Activated T-helper 1 cell treated with anti-CD3 and anti-CD28 coated beads, Interleukin-12 subunit alpha, Interleukin-12 subunit beta, Interleukin-2, Interleukin-4 antibody, amounts not matched to agents 30 ng/mL and 10 ng/mL and 1 ng/mL, durations not matched to agents 14 hours and 24 hours and 36 hours (primary cell): ENCODE measurements at places on chromosomes 1 and 21.

DNA sequence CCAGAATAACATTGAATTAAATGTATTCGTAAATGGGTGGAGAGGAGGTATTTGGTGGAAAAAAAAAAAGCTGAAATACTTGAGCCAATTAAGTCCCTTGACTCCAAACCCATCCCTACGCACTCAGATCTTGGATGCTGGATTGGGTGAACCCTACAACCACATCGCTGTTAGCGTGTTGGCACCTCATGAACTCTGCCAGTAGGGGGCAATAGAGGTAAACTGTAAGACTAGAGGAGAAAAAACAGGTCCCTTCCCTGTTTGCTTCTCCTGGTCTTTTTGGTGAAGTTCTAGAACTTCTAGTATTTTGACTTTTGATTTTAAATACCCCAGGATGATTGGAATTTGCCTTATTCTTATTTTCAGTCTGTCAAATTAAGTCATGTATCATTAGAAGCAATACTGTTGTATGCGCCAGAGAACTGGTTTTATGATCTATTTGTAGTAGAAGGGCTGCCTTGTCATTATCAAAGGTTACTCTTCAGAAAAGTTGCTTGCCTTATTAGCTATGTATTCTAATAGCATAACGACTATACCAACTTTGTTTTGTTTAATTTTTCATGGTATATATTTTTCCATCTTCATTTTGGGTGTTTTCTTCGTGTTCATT lies 1.9 kb upstream of the OR13G1 start:
- DNase-seq = no peak

DNA sequence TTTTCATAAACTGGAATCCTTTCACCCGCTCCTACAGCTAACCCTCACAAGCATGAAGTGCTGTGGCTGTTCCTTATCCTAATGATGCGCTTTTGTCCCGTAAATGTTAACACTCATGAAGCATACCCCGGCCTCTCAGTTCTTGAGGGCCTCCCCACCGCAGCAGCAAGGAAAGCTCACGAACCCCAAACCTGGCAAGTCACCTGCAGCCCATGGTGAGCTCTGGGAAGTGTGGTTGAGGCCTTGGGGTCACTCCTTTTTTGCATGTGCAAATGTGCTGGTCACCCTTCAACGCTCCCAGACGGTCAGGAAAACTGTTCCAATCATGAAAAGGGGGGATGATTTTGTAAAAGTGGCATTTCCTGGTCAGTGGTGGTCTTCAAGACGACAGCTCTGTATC lies 124.6 kb downstream of the PRDM2 start:
- no peak for DNase-seq

- peak; percentile 32 for DNase-seq
Observed at GRCh38 chr1:111334169-111334568, 43.5 kb downstream of the CHIA start.

DNA sequence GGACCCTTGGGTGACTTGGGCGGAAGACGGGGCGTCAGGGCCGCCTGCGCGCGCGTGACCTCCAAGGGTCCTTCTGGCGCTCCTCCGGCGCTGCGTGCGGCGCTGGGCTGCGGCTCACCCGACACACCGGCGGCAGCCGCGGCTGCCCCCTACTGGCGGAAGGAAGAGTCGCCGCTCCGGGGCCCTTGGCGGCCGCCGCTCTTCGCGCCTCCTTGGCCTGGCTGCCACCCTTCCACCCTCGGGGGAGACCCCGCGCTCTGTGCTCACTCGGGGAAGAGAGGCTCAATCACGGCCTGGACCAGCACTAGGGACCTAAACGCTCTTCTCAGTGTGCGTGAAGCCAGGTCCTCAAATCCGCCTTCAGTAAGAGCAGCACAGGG lies 89.7 kb downstream of the DMRTA2 start:
- peak; percentile 28 for DNase-seq

GRCh38 chr1:40823345-40823744 lies 38.8 kb downstream of the CITED4 start:
- DNase-seq = no peak

DNA sequence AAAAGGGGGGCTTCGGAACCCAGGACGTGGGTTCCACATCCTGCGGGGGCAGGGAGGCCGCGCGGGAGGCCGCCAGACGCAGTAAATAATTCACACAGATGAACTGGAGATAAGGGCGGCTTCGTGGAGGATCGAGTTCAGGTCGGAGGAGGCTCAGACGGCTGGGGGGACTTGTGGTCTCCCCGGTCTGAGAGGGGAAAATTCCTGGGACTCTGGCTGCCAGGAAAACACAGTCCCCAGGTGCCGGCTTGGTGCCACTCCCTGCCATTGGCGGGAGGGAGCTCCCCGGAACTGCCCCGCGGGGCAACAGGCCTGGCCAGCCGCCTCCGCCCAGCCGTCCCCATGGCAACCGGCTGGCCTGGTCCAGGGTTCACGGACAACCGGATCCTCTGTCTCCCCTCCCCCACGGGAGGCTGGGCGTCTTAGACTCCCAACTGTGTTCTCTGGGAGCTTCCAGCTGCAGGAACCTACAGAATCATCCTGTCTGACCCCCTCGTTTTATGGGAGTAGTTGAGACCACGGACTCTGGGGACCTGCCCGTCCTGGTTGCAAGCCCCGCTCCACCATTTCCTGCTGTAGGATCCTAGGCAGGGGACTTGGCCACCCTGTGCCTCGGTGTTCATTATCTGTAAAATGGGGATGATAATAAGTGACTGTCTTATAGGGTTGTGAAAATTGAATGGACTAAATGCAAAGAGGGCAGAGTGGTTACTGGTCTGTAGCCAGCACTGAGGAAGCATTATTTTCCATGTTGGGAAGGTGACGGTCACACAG lies 9.6 kb downstream of the CAMK2N1 start:
- no peak for DNase-seq

- no peak for DNase-seq
Observed at GRCh38 chr1:192581131-192581927, 5.8 kb downstream of the RGS1 start.

- no peak for DNase-seq
Observed at GRCh38 chr21:43364261-43364510, 62.7 kb downstream of the SIK1 start.

DNA sequence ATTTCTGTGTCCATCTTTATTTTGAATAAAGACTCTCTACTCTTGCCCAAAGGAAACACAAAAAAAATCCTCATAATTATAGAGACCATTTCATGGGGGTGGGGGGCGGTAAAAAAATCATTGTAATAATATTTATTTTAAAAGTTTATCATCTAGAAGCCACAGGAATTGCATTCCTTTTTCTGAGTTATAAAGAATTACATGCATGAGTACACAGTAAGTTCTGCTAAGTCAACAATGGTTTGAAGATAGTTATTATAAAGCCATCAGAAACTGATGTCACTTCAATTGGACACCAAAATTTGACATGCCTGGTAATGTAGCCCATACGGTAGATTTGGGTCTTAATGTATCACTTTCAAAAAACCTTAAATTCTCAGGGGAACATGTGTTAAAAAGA lies 478.1 kb upstream of the NR5A2 start:
- DNase-seq = no peak

DNA sequence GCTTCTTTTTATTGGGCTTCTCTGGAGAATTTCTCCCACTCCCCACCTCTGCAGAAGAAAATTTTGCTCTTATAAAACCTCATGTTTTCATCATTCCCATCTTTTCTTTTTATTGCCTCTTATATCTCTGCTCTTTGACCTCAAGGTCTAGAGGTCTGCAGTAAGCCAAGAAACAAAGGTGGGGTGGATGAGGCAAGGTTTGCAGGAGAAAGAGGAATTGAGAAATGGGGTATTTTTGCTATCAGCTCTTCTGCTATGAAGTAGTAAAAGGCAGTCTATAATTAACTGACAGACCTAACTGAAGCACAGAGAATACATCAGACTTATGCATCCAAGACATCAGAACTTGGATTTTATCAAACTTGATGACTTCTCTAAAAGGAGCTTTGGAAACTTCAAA lies 22.9 kb downstream of the SYT11 start:
- DNase-seq = no peak

GRCh38 chr1:202105571-202106339 lies 17.0 kb upstream of the GPR37L1 start:
- no peak for DNase-seq

- no peak for DNase-seq
Observed at GRCh38 chr21:46009951-46010705, 28.6 kb downstream of the COL6A1 start.

- no peak for DNase-seq
Observed at GRCh38 chr1:223319398-223319797, 44.6 kb downstream of the SUSD4 start.

GRCh38 chr21:36250423-36251075 lies 69.4 kb upstream of the MORC3 start:
- DNase-seq = no peak

DNA sequence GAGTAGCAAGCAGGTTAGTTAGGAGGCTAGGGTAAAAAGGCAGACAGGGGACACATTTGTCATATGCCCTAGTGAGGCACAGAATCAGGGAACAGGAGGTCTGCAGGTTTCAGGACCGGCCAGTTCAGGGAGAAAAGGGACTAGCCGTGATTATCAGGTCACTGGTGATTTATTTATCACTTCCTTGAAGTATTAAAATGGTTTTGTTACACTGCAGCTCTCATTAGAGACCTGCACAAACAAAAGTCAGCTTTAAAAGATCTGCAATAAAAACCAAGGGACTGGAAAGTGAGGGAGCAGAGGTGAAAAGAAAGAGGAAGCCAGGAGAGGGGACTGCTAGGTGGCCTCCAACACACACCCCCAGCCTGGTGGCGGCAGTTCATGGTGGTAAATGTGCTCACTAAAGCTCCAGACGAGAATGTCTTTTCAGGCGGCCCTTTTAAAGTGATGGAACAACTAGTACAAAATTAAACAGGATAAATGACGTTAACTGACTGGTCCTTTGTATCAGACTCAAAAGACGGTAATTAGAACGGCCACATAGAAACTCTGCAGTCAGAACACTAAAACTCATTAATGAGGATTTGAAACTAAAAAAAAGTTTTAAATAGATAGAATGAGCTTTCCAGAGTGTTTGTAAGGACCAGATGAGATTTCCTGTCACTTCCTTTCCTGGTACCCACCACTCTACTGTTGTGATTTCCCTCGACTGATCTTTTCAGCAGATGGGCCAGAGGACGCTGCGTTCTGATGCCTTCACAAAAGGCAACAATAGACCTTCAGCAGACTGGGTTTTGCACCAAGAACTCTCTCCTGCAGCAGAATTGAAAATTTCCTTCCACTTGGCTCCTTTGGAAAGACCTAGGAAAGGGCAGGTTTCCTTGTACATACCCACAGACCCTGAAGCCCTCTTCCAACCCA lies 136.8 kb downstream of the NTPCR start:
- DNase-seq = no peak

GRCh38 chr1:85838238-85838637 lies 130.0 kb upstream of the ZNHIT6 start:
- DNase-seq = no peak

DNA sequence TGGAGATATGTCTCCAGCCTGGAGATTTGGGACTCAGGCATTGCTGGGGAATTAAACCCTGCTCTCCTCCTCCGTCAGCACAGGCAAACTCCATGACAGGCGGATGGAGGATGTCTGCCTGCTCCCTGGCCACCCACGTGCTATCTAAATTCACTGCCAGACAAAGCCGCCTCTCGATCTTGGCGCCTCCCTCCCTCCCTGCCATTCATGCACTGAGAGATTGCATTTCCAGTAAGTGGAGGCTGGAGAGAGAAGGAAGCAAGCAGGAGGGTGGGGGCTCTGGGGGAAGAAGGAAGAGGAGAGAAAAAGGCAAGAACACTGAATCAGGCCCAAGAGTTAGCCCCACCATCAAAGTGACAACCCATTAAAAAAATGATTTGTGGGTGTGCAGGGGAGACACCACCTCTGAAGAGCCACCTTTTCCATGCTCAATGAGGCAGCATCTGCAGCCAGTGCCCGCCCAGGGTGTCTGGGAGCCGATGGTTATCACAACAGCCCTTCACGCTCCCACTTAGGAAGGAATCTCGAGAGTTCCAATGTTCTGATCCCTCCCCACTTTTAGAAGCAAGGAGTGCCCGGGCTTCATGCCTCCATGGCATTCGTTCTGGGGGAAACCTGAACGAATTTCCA lies 183.0 kb downstream of the HIVEP3 start:
- no peak for DNase-seq

GRCh38 chr1:117632269-117633067 lies 26.6 kb downstream of the TENT5C start:
- DNase-seq = no peak

GRCh38 chr1:63799307-63799706 lies 25.5 kb downstream of the ROR1 start:
- DNase-seq = no peak

DNA sequence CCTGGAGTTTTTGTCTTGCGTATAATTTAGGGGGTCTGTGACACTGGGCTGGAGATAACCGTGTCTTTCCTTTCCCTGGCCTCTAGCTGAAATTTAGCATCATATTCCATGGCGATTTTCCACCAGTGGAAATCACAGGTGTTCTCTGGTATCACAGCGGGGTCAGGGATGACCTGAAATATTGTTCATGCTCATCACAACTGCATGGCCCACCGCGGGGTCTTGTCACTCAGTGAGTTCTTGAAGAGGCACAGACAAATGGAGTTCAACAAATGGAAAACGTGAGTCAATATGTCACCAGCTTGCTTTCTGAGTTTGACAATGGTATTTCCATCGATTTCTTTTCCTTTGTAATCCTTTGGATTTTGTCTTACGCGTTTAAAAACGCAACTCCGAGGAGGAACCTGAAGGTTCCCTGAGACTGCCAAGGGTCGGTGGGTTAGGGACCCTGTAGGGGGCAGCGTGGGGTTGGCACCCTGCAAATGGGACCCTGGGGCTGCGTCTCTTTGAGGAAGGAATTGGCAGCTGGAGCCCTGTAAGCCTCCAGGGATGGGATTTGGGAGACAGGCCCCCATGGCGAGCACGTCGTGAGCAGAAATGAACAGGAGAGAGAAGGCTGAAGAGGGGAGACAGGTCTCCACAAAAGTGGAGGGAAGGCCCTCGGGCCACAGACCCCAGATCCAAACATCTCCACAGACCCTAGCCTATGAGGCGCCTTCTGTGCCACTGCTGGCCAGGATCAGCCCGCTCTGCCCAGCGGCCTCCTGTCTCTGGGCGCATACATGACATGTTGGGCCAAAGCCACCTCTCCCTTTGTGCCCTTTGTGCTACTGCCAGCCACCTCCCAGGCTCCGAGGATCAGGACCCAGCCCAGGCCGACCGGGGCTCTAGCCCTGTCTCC lies 32.1 kb upstream of the RUNX3 start:
- DNase-seq = no peak

DNA sequence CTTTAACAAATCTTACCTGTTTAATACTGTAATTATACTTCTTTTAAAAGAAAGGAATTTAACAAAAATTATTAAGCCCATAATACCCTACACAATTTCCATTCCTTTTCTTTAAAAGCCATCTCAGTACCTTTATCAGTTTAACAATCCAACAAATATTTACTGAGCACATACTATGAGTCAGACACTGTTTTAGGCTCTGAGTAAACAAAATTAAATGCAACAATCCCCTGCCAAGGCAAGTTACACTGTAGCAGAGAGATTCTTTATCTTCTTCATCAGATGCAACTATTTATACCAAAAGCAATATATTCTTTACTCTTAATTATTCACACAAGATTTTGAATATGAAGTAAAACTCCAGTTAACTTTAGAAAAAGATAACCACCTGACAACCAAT lies 12.0 kb downstream of the DENND1B start:
- no peak for DNase-seq
